H7 (cell line): ENCODE measurements at places on chromosomes 6 and 20.

GRCh38 chr6:1518855-1519254 lies 90.9 kb upstream of the FOXC1 start:
- DNase-seq: no peak

DNA sequence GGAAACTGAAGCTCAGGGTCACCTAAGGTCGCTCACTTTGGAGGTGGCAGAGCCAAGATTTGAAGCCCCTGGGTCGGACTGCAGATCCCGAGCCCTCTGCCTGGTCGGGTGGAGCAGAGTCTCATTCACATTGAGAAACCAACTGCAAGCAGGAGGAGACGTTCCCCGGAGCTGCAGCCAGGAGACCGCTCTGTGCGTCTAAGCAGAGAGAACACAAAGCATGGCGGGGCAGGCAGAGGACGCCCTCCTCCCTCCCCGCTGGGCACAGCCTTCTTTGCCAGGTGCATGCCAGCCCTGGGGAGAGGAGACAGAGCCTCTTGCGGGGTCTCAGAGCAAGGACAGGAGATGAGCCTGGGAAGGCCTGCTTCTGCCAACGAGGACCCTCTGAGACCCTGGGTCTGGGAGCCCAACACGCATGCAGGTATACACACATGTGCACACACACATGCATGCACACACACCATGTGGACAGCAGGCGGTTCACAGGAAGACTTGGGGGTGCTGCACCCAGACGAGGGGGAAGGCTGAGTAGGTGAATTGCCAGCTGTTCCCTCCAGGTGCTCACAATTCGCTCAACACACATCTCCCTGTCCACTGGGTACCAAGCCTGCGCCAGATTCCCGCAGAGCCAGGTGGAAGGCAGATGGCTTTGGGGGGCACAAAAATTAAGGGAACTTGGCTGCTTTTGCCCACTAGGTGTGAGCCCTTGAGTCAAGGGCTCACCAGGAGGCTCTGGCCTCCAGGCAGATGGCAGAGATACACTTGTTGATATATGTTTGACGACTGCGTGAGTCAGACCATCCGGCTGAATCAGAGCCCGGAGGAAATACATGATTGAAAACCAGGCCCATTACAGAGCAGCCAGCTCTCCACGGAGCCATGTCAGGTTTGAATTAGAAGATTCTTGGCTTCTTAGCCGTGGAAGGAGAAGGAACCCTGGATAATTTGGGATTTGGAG lies 5.5 kb upstream of the NTSR1 start:
- no peak for DNase-seq

GRCh38 chr20:22412977-22413868 lies 171.1 kb downstream of the FOXA2 start:
- no peak for DNase-seq

DNA sequence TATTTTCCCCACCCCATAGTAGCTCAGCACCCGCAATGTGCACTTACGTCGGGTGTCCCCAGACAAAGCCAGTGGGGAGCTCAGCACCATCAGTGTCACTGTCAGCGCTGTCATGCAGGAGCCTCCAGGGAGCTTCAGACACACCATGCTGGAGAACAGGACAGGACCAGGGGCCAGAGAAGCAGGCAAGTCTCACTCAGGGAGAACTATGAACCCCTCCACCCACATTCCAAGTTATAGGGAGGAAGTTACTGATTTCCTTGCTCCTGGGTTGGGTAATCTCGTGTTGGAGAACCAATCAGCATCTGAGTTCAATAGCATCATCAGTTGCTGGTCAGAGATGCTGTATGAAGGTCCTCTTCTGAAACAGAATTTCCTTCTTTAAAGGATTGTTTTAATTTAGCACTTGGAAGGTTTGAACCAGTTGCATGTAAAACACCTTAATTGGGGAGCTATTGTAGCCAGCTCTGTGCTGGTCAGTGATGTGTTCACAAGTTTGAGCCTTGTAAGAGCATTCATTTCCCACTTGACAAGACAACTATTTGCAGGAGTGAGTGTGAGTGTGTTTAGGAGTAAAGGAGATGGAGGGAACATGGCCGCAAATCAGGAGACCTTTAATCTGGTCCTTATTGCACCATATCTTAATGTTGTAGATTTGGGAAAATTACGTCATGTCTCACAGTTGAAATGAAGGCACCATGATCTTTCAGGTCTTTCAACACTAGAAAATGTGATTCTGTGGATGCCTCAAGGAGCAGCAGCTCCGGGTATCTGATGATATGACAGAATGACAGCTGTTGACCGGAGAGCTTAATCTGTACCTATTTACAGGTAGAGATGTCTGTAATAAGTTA lies at the start of gene HLA-DRB1:
Gene HLA-DRB1 (minus strand): TSS at position 253 of the 854 bp plus-strand sequence. CDS start 106 bp downstream, at position 147.
- peak; percentile 33 for DNase-seq

DNA sequence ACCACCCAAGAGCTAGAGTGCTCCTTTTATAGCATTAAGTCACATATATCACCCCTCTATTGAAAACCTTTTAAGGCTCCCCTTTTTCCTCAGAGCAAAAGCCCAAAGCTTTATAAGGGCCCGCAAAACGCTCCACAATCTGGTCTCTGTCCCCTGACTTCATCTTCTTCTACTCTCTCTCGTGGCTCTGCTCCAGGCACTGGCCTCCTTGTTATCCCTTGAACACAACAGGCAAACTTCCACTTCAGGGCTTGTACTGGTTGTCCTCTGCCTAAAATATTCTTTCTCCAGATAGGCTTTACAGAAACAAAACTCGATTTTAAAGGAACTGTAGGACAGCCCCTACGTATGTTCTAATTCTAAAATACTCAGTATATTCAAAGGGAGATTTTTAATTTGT lies 44.0 kb upstream of the SPDEF start:
- DNase-seq: no peak
